ENCODE measurements at places on chromosomes 2 and 18. TPM values are rescaled to one million over a fixed set of nuclear protein-coding genes. Genes with fewer than 3 reads are reported as not detected.
A peak's percentile ranks its signal among the peaks of the same experiment; 100 is the strongest.

The LONRF2 gene
- 2.1 TPM for total RNA-seq

The SH3RF3 gene
- 5.7 TPM for total RNA-seq

The TMEM17 gene
- 1.8 TPM for total RNA-seq

The NYAP2 gene
- total RNA-seq: 1.1 TPM

The CRYBA2 gene
- total RNA-seq: not detected

The CPO gene
- not detected for total RNA-seq

The SERPINB11 gene
- total RNA-seq: 0.77 TPM

The CCDC141 gene
- total RNA-seq: 40.5 TPM

The SPATA3 gene
- total RNA-seq: not detected

The AFF3 gene
- 57.3 TPM for total RNA-seq

The ANKRD62 gene
- 0.27 TPM for total RNA-seq

The OTOS gene
- total RNA-seq: not detected

The STPG4 gene
- total RNA-seq: 0.77 TPM

The ASB18 gene
- not detected for total RNA-seq

The SERPINB12 gene
- total RNA-seq: not detected

The DSG3 gene
- not detected for total RNA-seq

The ITGB6 gene
- total RNA-seq: 65.2 TPM

The RTP5 gene
- not detected for total RNA-seq

The CDK15 gene
- 4.5 TPM for total RNA-seq

GRCh38 chr18:57267368-57267925 lies 84.9 kb upstream of the ST8SIA3 start:
- DNase-seq: no peak
- H3K27me3 ChIP-seq: no peaks in the 10 kb centered on the region
- no peak overlapping the region for H3K27ac ChIP-seq
- no peak overlapping the region for H3K4me3 ChIP-seq

DNA sequence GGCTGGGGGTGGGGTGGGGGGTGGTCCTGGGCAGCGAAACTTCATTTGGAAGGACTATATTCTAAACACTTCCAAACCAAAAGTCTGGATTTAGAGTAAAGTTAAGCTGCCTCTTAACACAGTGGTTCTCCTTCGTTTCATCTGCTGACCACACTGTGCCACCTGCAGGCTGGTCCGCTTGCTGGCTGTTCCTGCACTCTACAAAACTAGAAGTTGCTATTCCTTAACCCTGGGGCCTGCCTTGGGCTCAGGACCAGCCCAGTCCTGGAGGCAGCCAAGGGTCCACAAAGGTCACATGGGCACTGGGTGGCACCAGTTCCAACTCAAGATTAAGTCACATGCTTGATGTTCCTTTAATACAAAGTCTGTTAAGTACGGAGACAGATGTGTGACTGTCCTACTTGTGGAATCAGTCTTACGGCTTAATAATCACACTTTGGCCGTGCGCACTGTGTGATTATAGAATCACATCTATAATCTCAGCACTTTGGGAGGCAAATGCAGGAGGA lies 195.4 kb downstream of the FAM210A start:
- H3K4me1 ChIP-seq: peaks cover 7% of the 10 kb centered on the region
- no peak overlapping the region for H3K27ac ChIP-seq
- H3K4me3 ChIP-seq: no peak overlapping the region

GRCh38 chr2:86445436-86445835 lies 4.3 kb downstream of the KDM3A start:
- no peak for DNase-seq
- no peak overlapping the region for H3K4me3 ChIP-seq
- H3K27me3 ChIP-seq: no peaks in the 10 kb centered on the region
- H3K36me3 ChIP-seq: peaks cover 67% of the 10 kb centered on the region
- H3K27ac ChIP-seq: no peak overlapping the region

GRCh38 chr18:7980136-7980535 lies 413.0 kb downstream of the PTPRM start:
- no peaks in the 10 kb centered on the region for H3K36me3 ChIP-seq
- H3K4me3 ChIP-seq: no peak overlapping the region
- H3K27me3 ChIP-seq: no peaks in the 10 kb centered on the region
- H3K27ac ChIP-seq: no peak overlapping the region
- DNase-seq: no peak

- H3K4me1 ChIP-seq: peaks cover 30% of the 10 kb centered on the region
- H3K4me3 ChIP-seq: peak overlapping the region; percentile 91
- peak overlapping the region; percentile 91 for H3K27ac ChIP-seq
- H3K36me3 ChIP-seq: peaks cover 5% of the 10 kb centered on the region
These were observed 433 bp upstream of the MFF start for GRCh38 chr2:227324642-227324994.

GRCh38 chr2:174678395-174678794 lies 80.8 kb upstream of the WIPF1 start:
- H3K27ac ChIP-seq: no peak overlapping the region
- H3K4me3 ChIP-seq: no peak overlapping the region
- DNase-seq: no peak
- H3K4me1 ChIP-seq: peaks cover 18% of the 10 kb centered on the region

- no peak overlapping the region for H3K27ac ChIP-seq
- H3K4me3 ChIP-seq: no peak overlapping the region
- no peak for DNase-seq
- no peaks in the 10 kb centered on the region for H3K4me1 ChIP-seq
- H3K36me3 ChIP-seq: no peaks in the 10 kb centered on the region
These were observed 30.9 kb upstream of the GIGYF2 start for GRCh38 chr2:232666051-232666805.

- H3K4me1 ChIP-seq: no peaks in the 10 kb centered on the region
- no peak overlapping the region for H3K27ac ChIP-seq
- no peaks in the 10 kb centered on the region for H3K36me3 ChIP-seq
- no peak overlapping the region for H3K4me3 ChIP-seq
These were observed 23.9 kb upstream of the BOD1L2 start for GRCh38 chr18:57122936-57123510.

- no peak overlapping the region for H3K27ac ChIP-seq
- H3K4me3 ChIP-seq: no peak overlapping the region
- DNase-seq: no peak
- H3K27me3 ChIP-seq: no peaks in the 10 kb centered on the region
- H3K4me1 ChIP-seq: peaks cover 24% of the 10 kb centered on the region
- H3K36me3 ChIP-seq: no peaks in the 10 kb centered on the region
These were observed 214.0 kb downstream of the TGIF1 start for GRCh38 chr18:3663870-3664512.

- no peak overlapping the region for H3K27ac ChIP-seq
- H3K4me3 ChIP-seq: no peak overlapping the region
- H3K36me3 ChIP-seq: no peaks in the 10 kb centered on the region
- H3K4me1 ChIP-seq: peaks cover 15% of the 10 kb centered on the region
- no peak for DNase-seq
These were observed 16.7 kb downstream of the PDCD1 start for GRCh38 chr2:241842067-241842415.

- DNase-seq: no peak
- H3K4me3 ChIP-seq: no peak overlapping the region
- no peaks in the 10 kb centered on the region for H3K27me3 ChIP-seq
- no peaks in the 10 kb centered on the region for H3K36me3 ChIP-seq
- no peaks in the 10 kb centered on the region for H3K4me1 ChIP-seq
These were observed 372.1 kb upstream of the MEX3C start for GRCh38 chr18:51569561-51569960.

DNA sequence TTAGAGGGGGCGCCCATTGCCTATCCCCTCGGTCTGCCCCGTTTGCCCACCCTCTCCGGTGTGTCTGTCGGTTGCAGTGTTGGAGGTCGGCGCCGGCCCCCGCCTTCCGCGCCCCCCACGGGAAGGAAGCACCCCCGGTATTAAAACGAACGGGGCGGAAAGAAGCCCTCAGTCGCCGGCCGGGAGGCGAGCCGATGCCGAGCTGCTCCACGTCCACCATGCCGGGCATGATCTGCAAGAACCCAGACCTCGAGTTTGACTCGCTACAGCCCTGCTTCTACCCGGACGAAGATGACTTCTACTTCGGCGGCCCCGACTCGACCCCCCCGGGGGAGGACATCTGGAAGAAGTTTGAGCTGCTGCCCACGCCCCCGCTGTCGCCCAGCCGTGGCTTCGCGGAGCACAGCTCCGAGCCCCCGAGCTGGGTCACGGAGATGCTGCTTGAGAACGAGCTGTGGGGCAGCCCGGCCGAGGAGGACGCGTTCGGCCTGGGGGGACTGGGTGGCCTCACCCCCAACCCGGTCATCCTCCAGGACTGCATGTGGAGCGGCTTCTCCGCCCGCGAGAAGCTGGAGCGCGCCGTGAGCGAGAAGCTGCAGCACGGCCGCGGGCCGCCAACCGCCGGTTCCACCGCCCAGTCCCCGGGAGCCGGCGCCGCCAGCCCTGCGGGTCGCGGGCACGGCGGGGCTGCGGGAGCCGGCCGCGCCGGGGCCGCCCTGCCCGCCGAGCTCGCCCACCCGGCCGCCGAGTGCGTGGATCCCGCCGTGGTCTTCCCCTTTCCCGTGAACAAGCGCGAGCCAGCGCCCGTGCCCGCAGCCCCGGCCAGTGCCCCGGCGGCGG lies 1.7 kb downstream of the MYCN start:
- H3K27me3 ChIP-seq: peaks cover 43% of the 10 kb centered on the region
- peak overlapping the region; percentile 57 for H3K4me3 ChIP-seq
- no peak for DNase-seq
- H3K27ac ChIP-seq: no peak overlapping the region

DNA sequence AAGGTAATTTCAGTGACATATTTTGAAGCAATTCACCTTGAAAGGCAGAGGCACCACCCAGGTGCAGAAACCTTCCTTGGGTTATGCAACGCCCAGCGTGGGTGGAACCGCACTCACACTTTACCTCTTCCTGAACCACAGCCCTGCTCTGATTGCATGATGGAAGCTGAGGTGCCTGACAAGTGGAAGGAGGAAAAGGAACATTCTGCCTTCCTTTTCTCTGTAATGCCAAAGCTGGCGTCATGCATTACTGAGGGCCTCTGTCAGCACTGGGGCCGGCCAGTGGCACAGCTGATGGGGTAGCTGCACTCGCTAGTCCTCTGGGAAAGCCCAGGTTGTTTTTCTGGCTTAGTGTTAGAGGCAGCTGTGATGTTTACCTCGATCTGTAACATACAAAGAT lies 266.5 kb downstream of the NEDD4L start:
- H3K36me3 ChIP-seq: no peaks in the 10 kb centered on the region
- H3K27ac ChIP-seq: peak overlapping the region; percentile 83
- H3K4me3 ChIP-seq: no peak overlapping the region
- no peaks in the 10 kb centered on the region for H3K27me3 ChIP-seq
- H3K4me1 ChIP-seq: peaks cover 61% of the 10 kb centered on the region
- DNase-seq: peak; percentile 89

GRCh38 chr2:151630372-151630771 lies 103.9 kb downstream of the NEB start:
- no peak overlapping the region for H3K4me3 ChIP-seq
- H3K4me1 ChIP-seq: no peaks in the 10 kb centered on the region
- no peak for DNase-seq
- H3K36me3 ChIP-seq: no peaks in the 10 kb centered on the region

GRCh38 chr2:84830095-84830494 lies 50.8 kb downstream of the TRABD2A start:
- H3K27me3 ChIP-seq: no peaks in the 10 kb centered on the region
- no peak overlapping the region for H3K4me3 ChIP-seq
- H3K4me1 ChIP-seq: peaks cover 8% of the 10 kb centered on the region
- H3K27ac ChIP-seq: no peak overlapping the region

DNA sequence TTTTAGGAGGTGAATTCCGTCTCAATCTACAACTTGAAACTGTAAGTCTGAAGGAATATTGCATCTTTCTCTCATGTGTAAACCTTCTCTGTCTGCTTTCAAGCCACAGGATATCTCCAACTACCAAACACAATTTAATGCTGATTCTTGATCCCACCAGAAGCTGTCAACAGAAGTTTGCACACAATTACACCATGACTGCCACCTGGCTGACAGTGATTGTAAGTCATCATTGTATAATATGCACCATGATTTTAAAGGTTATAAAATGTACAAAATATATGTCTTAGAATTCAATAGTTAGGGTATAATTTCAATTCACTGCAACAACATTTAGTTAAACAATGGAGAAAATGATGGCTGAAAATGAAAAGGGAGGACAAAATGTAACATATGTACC lies 18.4 kb downstream of the PREPL start:
- no peak for DNase-seq
- H3K36me3 ChIP-seq: peaks cover 74% of the 10 kb centered on the region
- no peaks in the 10 kb centered on the region for H3K27me3 ChIP-seq
- no peak overlapping the region for H3K4me3 ChIP-seq

GRCh38 chr18:37322492-37323035 lies 243.0 kb downstream of the CELF4 start:
- no peaks in the 10 kb centered on the region for H3K27me3 ChIP-seq
- no peaks in the 10 kb centered on the region for H3K4me1 ChIP-seq
- no peak for DNase-seq
- H3K27ac ChIP-seq: no peak overlapping the region

DNA sequence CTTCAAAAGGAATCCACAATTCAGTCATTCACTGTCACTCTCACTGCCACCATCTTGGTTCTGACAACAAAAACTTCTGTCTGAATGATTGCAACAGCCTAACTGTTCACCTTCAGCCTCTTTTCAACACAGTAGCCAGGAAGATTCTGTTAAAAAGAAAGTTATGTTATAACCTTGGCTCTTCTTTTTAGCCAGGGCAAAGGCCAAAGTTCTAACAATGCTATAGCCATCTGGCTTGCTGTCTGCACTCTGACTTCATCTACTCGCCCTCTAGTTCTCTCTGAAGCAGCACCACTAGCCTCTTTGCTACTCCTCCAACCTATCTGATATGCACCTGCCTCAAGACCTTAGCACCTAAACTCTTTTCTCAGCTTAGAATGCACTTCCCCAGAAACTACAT lies 158.5 kb downstream of the ZNF385B start:
- no peak overlapping the region for H3K4me3 ChIP-seq
- no peak for DNase-seq
- H3K27me3 ChIP-seq: no peaks in the 10 kb centered on the region
- H3K36me3 ChIP-seq: no peaks in the 10 kb centered on the region

GRCh38 chr2:1738646-1739302 lies 5.5 kb downstream of the PXDN start:
- H3K36me3 ChIP-seq: no peaks in the 10 kb centered on the region
- peaks cover 23% of the 10 kb centered on the region for H3K4me1 ChIP-seq
- DNase-seq: peak; percentile 14
- H3K27me3 ChIP-seq: peaks cover 6% of the 10 kb centered on the region

DNA sequence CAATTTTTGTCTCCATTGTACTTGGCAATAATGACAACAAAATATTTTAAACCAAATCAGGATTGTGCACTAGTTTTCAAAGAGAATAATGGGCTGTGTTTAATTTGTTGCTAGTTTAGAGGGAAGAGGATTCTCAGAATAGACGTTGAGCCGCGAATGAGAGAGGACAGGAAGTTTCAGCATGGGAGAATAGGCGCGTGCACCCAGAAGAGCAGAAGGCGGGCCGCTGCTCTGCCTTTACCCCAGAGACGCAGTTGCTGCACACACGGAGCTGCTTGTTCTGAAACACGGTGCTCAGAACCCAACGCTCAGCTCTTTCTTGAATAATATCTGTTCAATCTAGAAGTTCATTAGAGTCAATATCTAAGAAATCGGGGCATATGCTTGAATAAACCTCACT lies 223.4 kb downstream of the MYT1L start:
- DNase-seq: no peak
- peaks cover 5% of the 10 kb centered on the region for H3K27me3 ChIP-seq
- no peaks in the 10 kb centered on the region for H3K36me3 ChIP-seq
- no peak overlapping the region for H3K4me3 ChIP-seq
- H3K4me1 ChIP-seq: no peaks in the 10 kb centered on the region
